Anterior cingulate cortex (tissue), 58 donors: ENCODE measurements at places on chromosomes 1 and 21.
A peak's percentile ranks its signal among the peaks of the same experiment; 100 is the strongest.

DNA sequence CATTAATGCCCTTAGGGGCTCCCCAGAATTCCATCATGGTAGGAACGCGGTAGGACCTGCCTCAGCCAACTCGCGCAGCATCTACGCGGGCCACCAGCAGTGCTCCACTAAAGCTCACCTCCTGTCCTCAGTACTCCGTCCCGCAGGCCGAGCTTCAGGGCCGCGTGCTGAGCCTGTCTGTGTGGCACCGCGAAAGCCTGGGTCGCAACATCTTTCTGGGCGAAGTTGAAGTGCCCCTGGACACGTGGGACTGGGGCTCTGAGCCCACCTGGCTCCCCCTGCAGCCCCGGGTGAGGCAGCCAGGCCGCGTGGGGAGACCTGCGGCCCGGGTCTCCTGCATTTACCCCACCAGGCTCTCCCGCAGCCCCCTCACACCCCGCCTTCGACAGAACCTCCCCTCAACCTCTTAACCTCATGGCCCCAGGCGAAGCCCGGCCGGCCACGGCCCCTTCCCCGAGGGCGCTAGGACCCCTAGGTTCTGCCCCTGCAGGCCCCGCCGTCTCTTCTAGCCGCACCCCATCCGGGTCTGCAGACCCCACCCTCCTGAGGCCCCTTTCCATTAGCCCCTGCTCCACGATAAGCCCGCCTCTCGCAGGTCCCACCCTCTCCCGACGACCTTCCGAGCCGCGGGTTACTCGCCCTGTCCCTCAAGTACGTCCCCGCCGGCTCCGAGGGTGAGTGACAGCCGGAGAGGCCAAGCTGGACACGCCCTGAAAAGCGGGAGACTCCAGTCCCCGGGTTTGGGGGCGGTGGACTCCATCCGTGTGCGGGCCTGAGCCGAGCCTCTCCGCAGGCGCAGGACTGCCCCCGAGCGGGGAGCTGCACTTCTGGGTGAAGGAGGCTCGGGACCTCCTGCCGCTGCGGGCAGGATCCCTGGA is 9.1 kb downstream of the SYTL1 start:
- DNase-seq = no peak

GRCh38 chr1:7101187-7101586 is 315.9 kb downstream of the CAMTA1 start:
- DNase-seq = no peak

DNA sequence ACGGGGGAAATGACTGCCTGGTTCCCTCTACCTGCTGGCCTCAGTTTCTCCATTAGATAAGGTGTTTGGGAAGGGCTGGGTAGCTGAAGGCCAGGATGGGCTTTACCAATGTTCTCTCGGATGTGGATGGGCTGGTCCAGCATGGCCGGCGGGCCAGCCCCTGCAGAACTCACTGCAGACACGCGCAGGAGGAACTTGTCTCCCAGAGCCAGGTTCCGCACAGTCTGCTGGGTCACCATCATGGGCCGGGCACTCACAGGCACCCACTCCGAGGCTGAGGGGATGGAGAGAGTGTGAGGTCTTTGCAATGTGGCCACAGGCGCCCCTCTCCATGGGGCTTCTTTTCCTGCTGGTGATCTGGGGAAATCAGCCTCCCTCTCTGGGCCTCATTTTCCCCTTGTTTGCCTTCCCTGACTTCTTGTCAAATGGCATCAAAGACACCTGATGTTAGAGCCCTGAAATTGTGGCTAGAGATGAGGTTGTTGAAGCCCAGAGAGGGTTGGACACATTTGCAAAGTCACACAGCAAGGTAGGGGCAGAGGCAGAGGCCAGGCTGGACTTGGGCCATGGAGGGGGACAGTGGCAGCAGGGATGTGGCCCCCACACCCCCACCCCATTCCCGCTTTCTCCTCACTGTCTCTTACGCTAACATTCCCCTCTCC is 1.2 kb downstream of the MYBPH start:
- no peak for DNase-seq

GRCh38 chr1:55428944-55429931 is 214.1 kb upstream of the USP24 start:
- DNase-seq = no peak

DNA sequence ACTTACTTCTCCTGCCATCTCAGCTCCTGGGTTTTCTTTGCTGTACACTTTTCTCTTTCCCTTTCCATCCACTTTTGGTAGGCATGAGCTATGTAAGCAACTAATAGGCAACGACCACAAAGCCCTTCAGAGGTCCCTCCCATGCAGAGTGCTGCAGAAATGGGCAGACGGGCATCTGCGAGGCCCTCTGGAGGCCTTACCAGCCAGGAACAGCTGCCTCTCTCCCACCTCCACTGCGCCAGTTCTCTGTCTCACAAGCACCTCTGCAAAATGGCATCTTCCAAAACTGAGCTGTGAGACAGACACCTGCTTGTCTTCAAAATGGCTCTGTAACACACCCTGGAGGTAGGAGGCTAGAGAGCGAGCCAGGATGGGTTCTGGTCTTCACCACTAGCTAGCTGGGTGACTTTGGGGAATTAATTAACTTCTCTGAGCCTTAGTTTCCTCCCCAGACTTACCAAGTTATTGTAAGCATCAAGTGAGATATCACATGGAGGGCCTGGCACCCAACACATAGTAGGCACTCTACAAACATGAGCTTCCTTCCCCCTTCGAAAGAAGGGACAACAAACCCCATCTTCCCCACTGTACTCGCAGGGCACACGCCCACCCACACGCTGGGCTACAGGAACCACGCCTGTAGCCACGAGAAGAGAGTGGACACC is 62.0 kb downstream of the BCAR3 start:
- DNase-seq = no peak

DNA sequence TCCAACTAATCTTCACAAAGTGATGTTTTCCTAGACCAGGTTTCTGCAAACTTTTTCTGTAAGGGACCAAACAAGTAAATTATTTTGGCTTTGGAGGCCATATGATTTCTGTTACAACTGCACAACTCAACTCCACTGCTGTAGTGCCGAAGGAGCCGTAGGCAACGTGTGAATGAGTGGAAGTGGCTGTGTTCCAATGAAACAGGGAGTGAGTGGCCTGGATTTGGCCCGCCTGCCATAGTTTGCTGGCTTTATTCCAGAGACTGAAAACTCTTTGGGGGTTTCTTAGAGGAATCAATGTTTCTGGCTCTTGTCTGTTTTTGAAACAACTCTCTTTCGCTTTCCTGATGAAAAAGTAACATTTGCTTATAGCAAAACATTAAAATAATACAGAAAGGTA is 12.6 kb upstream of the ACTL8 start:
- DNase-seq = no peak

- no peak for DNase-seq
Measured at GRCh38 chr1:246537887-246538286, 28.2 kb downstream of the TFB2M start.

- DNase-seq = no peak
Measured at GRCh38 chr1:227032396-227032795, 92.3 kb downstream of the COQ8A start.

GRCh38 chr1:151976015-151976343 is 17.7 kb downstream of the S100A10 start:
- DNase-seq = no peak

GRCh38 chr1:22264464-22265341 is 121.8 kb upstream of the WNT4 start:
- DNase-seq = no peak

GRCh38 chr1:79472067-79472656 is 465.6 kb upstream of the ADGRL4 start:
- DNase-seq = no peak

DNA sequence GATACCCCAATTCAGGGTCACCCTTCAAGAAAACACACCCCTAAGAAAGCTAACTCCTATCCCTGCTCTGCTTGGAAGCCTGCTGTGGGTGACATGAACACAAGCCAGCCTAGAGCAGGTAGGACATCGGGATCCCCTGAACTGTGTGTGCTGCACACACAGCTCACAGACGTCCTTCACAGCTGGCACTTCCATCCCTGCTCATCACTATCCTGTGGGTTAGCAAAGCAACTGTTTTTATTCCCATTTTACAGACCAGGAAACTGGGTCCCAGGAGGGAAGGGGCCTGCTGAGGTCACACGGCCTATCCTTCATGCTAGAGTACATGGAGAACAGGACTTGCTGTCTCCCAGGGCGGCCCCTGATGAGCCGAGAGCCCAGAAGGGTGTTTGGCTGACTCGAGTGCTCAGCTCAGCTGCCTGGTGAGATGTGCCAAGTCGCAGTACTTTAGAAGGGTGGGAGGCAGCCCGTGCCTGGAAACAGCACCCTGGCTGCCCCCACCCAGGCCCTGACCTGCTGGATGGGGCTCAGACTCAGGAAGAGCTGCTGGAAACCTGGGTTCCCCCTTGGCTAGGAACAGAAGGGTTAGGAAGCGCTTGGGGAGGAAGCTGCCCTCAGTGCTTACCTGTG is 28.3 kb upstream of the BTG2 start:
- no peak for DNase-seq

GRCh38 chr21:28069450-28069923 is 923.2 kb downstream of the LTN1 start:
- DNase-seq = no peak

- no peak for DNase-seq
Measured at GRCh38 chr1:230279583-230279945, 146.6 kb downstream of the PGBD5 start.

GRCh38 chr1:63046539-63046938 is 262.6 kb downstream of the ATG4C start:
- no peak for DNase-seq

DNA sequence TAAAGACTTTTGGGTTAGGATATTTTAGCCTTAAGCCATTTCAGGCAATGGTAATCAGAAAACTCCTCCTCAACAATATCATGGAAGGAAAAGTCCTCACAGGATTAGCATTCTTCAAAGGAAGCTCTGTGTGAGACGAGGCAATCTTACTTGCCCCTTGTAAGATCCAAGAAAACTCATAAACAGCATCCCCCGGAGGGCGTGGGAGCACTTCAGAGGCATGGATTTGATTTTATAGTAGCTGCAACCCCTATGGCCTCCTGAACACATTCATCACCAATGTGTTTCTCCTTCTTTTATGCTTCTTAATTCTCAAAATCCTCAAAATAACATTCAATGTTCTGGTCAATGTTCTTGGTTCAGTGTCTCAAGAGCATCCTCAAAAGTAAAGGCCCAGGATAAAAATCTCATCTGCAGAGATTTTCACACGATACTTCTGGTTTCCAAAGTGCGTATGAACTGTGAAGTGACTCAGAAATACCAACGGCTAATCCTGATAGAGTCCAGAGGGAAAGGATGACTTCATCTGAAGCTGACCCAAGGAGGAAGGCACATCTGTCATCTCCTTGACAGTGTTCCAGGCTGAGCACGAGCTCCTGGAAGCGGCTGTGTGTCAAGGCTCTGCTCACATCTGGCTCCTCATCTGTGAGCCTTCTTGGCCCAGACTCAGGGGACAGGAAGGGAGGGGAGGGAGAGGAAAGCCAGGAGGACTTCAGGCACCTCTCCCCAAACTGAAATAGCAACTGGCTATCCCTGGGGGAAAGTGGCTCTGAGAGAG is 49.3 kb upstream of the PSEN2 start:
- no peak for DNase-seq

DNA sequence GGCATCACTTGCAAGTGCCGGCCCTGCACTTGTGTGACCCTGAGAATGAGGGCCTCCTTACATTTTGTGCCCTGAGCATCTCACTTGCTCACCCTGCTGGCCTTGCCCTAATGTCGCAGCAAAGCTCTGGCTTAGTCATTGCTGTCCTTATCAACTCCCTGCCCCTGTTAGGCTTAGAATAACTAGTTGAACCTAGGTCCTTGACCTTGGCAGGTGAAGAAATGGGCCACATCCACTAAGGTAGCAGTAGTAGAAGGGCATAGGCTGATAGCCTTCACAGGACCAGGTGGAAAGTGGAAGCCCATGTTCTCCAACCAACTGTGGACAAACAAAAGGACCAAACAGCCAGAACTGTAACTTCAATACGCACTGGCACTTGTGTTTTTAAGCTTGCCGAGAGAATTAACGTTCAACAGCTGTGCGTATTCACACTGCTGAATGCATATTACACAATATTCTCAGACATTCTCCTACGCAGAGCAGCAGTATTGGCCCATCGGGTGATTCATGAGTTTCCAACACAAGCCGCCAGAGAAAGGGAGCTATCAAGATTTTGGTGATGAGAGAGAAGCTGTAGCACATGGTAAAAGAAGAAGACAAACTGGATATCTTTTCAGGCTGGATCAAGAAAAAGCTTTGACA is 27.7 kb upstream of the PTGFRN start:
- DNase-seq = no peak

- no peak for DNase-seq
Measured at GRCh38 chr21:14405962-14406361, 23.0 kb upstream of the HSPA13 start.

DNA sequence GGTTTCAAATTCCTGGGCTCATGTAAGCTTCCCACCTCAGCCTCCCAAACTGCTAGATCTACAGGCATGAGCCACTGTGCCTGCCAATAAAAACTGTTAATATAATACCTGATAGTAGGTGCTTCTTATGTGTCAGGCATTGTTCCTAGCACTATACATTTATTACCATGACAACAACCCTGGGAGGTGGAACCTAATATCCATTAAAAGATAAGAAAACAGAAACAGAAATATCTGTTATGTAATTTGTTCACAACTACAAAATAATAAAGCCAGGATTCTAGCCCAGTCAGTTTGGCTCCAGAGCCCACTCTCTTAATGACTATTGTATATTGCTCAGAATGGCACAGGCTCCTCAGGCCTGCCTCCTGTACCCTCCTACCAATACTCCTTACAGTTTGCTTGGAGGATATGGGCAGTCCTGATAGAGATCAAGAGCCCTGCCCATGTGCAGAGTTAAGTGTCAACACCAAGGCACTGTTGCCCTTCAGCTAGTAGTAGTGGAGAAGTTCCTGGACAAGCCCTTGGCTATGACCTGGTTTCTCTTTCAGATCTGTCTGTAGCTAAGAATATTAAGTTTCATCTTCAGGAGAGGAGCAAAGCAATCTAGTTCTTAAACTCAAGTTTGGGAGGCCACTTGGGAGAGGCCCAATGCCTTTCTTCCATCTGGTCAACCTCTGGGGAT is 22.4 kb downstream of the RPL5 start:
- DNase-seq = no peak

GRCh38 chr21:37711836-37712568 is 204.3 kb downstream of the KCNJ6 start:
- DNase-seq = peak; percentile 27
